ENCODE measurements at places on chromosomes 16 and 17.
A peak's percentile ranks its signal among the peaks of the same experiment; 100 is the strongest.

- no peak for DNase-seq
These were observed 7.8 kb downstream of the ITGAX start for GRCh38 chr16:31362476-31363405.

DNA sequence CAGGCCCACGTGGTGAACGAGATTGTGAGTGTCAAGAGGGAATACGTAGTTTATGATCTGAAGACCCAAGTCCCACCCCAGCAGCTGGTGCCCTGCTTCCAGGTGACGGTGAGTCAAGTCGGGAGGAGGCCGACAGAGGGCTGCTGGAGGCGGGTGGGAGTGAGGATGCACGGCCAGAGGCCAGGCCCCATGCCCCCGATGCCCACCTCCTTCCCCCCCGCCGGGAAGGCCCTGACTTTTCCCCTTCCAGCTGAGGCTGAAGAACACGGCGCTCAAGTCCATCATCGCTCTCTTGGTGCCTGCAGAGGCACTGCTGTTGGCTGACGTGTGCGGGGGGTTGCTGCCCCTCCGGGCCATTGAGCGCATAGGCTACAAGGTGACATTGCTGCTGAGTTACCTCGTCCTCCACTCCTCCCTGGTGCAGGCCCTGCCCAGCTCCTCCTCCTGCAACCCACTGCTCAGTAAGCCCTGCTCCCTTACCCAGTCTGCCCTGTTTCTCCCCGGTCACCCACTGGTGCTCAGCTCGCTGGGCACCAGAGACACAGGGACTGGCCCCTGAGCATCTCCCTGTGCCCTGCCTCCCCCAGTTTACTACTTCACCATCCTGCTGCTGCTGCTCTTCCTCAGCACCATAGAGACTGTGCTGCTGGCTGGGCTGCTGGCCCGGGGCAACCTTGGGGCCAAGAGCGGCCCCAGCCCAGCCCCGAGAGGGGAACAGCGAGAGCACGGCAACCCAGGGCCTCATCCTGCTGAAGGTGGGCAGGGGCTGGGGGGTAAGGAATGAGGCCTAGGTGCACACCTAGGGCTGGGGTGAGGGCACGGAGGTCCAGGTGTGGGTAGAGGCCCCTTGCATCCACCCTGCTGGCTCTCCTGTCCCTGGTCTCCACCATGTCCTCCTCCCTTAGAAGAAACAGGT lies 2.6 kb downstream of the ZACN start:
- DNase-seq, result no peak

- no peak for DNase-seq
These were observed 28.5 kb downstream of the CUEDC1 start for GRCh38 chr17:57926723-57927047.

- no peak for DNase-seq
These were observed 74.2 kb downstream of the TTC19 start for GRCh38 chr17:16073845-16074244.

DNA sequence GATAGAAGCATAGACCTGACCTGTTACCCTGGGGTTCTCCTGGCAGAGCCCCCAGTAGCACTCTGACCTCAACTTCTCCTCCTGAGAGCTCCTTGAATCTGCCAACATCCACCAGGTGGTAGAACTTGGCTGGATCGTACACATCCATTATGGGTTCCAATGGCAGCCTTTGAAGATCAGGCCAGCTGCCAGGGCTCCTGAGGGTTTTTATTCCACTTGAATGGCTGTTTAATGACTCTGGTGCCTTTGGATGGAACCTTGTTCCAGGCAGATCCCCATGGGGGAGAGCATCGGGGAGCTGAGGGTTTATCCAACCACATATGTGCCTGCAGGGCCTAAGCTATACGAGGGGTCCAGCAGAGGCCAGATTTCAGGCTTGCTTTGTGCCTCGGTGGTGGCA lies 47.1 kb upstream of the CLEC19A start:
- DNase-seq, result no peak

GRCh38 chr17:74801896-74802295 lies 25.8 kb upstream of the NAT9 start:
- no peak for DNase-seq

DNA sequence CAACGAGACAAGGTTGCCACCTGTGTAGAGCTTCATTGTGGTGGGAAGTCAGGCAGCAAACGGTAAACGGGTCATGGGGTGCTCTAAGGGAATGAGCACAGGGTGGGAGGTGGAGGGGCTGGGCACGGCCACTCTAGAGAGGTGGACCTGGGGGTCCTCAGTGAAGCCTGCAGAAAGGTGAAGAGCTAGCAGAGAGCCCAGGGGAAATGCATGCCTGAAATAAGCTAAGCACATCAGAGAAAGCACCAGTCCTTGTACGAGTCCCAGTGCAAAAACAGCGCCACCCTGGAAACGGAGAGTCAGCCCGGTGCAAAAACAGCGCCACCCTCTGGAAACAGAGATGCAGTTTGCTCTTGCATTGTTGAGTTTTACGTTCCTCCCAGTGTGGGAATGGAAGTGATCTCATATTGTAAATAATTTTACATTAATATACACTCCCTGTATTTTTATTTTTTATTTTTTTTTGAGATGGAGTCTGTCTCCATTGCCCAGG lies 65.0 kb downstream of the TBC1D16 start:
- no peak for DNase-seq

DNA sequence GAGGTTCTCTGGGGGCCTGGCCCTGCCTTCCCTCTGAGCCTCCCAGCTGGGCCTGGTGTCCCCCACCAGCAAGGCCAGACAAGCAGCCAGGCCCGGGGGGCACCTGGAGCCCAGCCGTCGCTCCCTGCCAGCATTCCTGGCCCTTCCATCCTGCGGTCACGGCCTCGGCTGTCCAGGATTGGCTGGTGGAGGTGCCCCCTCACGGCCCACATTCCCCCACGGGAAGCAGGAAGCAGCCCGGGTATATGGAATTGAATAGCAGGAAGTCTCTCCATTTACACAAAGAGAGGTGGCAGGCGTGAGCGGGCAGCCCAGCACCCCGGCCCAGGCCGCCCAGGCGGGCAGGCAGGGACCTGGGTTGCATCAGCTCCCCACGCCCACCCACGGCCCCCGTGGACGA lies 14.5 kb downstream of the TRAF7 start:
- DNase-seq, result no peak

GRCh38 chr16:56303880-56304279 lies 112.6 kb downstream of the GNAO1 start:
- DNase-seq, result no peak

DNA sequence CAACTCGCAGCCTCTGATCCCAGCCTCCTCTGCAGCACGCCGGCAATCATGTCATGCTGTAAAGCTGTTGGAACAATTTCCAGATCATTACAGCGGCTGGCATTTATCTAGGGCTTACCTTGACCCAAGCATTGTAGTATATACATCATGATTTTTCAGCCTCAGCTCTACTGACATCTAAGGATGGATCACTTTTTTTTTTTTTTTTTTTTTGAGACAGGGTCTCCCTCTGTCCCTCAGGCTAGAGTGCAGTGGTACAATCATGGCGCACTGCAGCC lies 103.3 kb downstream of the CMIP start:
- DNase-seq, result no peak

DNA sequence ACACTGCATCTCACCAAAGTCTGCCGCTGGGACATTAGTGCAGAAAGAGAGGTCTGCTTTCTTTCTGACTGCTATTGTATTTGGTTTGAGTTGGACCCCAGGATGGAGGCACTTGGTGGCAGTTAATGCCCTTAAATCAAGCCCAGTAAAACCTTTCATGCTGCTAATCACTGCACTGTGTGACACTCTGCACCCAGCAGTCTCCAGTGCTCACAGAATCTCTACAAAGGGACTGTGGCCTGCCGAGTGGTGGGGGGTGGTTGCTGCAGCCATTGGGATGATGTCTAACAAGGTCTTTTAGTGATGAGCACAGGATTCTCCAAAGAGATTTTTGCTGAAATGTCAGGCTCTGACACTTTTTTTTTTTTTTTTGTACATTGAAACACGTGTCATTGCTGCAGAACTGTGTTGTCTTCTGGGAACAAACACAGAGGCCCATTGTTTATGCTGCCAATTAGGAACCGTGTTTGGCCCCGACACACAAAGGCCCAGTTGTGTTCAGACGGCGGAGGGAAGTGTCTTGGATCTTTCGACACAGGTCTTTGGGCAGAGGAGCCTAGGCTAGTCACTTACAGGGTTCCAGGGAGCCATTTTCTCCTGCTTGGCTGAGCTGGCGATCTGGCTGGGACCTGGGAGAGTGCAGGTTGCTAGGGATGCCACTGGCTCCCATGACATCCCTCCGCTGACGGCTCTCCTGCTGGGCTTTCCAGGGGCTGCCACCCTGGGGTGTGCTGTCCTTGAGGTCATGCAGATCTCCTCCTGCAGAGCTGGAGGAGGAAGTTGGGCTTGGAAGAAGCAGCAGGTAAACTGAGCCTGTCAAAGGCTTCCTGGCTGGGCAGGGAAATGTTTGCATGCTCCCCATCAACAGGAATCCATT lies 16.2 kb upstream of the TNRC6C start:
- peak; percentile 73 for DNase-seq

DNA sequence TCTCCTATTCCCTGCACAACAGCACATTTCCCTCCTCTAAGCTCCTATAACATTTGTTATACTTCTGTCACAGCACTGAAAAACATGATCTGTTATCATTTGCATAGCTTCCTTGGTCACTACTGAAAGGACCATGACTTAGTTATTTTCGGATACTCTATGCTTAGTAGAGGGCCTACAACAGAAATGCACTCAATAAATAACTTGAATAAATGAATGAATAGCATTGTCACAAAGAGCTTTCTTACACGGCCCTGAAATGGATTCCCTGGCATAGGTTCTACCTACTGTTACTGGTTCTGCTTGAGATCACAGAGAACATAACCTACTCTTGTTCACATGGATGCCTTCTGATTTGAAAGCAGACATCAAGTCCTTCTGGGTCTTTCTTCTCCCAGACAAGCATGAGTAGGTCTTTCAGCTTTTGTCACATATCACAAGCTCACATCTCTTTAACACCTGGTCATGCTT lies 41.6 kb downstream of the MYO1D start:
- no peak for DNase-seq

DNA sequence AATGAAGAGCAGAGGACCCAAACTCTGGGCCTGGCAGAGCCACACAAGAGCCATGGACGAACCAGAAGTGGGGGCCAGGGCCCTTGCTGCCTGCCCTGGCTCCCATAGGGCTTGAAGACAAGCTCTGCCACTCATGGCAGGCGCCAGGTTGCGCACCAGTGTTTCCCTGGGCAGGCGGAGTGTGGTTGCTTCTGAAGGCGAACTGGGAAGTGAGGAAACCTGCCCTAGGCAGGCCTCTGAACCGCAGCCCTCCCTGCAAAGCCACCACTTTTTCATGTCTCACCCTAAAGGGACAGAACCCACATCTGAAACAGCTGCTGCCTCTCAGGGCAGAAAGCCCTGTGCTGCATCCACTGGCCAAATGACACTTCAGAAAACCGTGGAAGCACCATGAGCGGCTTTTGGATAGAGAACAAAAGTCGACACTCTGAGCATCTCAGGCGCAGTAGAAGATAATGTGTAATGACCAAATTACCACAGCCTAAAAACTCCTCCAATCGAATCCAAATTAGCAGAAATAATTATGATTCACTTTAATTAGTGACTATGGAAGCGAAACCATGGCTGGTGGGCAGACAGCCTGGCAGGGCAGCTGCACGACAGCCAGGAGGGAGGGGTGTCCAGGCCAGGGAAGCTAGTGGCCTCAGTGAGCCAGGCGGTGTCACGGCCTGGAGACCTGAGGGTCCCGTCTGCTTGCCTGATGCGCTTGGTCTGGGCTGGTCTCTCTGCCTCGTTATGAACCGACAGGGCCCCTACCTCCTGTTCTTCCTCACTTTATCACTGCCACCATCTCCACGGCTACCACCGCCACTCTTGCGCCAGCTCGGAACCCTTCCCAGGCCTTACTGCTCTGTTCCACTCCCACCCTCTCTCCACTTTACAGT lies 59.1 kb downstream of the PRMT7 start:
- DNase-seq, result no peak

DNA sequence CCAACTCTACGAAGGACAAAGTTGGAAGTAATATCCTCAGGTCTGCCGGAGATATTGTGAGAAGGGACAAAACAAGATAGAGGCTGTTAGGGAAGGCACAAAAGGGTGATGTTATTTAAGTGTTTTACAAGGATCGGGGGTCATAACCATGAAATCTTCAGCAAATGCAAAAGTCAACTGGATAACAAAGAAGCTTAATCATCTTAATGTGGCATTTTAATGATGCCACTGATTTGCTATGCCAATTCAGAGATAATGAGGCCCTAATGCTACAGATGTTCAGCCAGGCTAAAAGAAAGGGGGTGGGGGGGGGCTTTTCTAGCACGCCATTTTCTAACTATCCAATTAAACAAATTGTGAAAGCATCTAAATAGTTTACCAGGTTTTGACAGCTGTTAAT lies 63.1 kb downstream of the IKZF3 start:
- DNase-seq, result no peak

- DNase-seq, result no peak
These were observed 45.8 kb downstream of the ACTG1 start for GRCh38 chr17:81466564-81467472.

GRCh38 chr17:10119203-10120108 lies 79.0 kb downstream of the GAS7 start:
- DNase-seq, result no peak

GRCh38 chr17:53765609-53766008 lies 57.1 kb upstream of the KIF2B start:
- DNase-seq, result no peak

DNA sequence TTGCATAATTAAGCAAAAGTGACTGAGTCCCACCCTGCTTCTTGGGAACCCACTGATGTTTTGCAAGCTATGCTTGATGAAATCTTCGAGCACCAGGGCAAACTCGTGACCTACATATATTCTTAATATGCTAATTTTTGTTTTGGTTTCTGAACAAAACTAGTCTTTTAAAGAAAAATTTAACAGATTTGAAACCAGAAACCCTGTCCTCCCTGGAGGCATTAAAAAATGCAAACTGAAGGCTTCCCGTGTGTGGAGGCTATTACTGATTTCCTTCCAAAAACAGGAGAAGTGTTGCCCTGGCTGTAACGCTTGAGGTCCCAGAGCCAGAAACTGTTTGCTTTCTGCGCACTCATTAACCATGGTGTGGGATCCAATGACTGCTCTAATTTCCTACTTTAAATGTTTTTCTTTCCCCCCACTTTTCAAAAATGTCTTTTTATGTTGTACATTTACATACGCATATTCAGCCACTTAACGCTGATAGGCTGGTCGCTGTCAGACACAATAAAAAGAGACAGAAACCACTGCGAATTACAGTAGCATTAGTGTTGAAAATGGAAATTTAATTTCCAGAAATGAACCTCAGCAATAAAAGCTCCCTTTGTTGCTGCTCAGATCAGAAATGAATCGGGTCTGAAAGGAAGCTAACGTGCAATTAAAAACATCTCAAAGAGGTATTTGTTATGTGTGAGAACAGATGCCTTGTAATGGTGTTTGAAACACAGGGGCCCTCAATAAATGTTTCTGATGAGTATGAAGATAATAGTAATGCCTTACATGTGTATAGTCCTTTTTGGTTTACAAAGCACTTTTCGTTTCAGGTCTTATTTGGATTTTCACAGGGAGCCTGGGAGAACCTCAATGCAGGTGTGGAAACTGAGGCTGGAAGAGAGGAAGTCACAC lies 39.9 kb upstream of the IRX6 start:
- no peak for DNase-seq

- no peak for DNase-seq
These were observed 66.8 kb downstream of the KPNA2 start for GRCh38 chr17:68102318-68102758.
